ENCODE measurements at places on chromosomes 4 and X.

DNA sequence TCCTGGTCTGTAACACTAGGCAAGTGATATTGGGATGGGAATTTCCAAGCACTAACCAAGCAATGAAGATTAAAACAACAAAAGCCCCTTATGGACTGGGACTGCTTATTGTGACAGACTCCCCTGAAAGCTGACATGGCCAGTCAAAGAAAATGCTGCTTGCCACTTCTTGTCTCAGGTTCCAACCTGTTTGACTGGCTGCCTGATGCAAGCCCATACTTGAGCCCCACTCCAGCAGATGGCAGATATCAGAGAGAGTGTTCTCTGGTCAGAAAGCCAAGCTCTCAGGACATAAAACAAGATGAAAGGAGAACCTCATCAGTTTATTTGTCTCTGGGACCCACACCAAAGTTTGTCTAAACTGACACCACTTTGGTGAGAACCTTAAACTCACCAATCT is 15.5 kb upstream of the IGBP1 start:
- DNase-seq, result no peak

DNA sequence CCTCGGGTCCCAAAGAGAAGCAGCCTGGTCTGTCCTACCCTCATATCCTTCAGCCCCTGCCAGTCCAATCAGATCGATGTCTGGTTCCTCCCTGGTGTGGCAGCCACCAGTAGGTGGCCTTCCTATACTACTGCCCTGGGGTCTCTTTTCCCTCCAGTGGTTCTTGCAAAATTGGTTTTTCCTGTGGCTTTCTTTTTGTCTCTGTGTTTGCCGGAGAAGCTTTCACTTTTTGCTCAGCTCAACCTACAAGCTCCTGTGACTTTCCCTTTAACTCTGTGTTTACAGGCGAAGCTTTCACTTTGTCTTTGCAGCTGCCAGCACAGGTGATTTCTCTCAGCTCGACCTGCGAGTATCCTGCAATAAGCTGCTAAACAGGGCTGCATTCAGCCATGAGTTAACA is 46.8 kb downstream of the UGT2A3 start:
- DNase-seq, result no peak

DNA sequence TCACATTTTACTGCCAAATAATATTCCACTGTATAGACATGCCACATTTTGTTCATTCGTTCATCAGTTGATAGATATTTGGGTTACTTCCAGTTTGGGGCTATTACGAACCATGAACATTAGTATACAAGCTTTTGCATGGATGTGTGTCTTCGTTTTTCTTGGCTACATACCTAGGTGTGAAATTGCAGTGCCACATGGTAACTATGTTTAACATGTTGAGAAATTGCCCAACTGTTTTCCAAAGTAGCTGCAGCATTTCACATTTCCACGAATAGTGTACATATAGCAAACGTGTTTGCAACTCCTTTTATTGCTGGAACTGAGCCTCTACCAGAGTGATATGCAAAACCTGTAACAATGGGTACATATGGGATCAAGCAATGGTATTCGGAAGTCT is 221.5 kb downstream of the VEGFC start:
- DNase-seq, result no peak

DNA sequence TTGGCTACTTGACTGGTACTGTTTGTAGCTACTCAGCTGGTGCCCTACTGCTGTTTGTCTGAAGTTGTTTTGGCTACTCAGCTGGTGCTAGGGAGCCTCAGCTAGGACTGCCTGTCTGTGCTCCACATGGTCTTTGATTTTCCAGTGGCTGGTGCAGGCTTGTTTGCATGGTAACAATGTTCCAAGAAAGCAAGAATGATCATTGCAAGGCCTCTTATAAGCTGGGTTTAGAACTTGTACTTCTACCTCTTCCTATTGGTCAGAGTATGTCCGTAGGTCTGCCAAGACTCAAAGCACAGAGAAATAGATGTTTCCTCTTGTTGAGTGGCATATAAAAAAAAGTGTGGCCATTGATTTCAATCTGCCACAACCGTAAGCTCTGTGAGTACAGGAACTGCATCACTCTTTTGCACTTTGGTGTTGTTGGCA is 17.6 kb downstream of the NFKB1 start:
- DNase-seq, result no peak

DNA sequence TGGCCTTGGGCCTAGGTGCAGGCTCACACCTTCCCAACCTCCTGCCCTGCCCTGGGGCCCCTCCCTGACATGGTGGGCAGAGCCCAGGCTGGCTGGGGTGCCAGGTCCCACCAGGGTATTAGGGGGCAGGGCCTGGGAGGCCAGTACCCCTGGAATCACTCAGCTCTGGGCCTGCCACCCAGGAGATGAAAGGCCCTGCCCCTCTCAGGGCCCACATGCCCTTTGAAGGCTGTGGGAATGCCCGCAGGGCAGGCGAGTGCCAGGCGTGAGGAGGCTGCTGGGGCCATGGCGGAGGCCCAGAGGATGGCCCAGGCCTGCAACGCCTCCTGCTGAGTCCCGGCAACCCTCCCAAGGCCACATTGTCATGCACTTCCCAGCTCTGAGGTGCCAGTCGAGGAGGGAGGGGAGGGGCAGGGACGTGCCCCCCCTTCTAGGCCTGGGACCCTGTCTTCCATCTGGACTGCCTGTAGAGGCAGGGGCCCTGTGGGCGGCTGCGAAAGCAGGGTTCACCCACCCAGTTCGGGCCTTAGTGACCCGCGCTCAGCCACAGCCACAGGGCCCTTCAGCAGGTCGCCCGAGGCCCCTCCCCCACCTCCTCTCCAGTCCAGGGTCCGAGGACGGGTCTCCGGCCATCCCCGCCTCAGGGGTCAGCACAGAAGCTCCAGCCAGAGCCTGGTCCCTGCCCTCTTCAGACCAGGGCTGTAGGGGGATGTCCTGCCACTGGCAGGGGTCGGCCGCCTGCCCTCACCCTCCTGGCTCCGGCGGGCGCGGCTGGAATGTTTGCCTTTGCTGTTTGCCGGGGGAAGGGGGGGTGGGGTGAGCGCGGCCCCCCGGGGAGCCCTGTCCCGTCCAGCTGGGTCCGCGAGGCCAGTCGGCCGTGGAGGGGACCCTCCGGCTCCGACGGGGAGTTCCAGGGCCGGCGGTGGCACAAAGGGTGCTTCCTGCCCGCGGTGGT is 26.7 kb upstream of the FGFR3 start:
- no peak for DNase-seq

DNA sequence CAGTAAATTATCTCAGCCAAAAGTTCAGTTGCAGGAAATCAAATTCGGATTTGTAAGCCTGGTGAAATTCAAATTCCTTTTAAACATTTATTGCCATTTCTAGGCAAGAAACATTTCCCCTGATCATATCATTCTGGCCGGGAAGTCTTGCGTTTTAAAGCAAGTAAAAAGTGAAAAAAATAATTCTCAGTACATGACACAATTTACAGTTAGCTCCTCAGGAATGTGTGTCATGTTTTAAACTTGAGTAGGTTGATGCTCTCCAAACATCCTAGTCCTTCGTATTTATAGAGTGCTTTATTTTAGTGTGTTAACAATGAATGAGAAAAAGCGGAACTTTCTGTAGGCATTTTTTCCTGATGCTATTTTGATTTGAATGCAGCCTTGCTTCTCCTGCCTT is 158.3 kb upstream of the SCML1 start:
- no peak for DNase-seq

GRCh38 chr4:152640058-152640921 is 39.5 kb downstream of the TMEM154 start:
- DNase-seq, result peak; percentile 47

- no peak for DNase-seq
These were observed 32.3 kb downstream of the SPATA4 start for GRCh38 chr4:176163041-176163440.

DNA sequence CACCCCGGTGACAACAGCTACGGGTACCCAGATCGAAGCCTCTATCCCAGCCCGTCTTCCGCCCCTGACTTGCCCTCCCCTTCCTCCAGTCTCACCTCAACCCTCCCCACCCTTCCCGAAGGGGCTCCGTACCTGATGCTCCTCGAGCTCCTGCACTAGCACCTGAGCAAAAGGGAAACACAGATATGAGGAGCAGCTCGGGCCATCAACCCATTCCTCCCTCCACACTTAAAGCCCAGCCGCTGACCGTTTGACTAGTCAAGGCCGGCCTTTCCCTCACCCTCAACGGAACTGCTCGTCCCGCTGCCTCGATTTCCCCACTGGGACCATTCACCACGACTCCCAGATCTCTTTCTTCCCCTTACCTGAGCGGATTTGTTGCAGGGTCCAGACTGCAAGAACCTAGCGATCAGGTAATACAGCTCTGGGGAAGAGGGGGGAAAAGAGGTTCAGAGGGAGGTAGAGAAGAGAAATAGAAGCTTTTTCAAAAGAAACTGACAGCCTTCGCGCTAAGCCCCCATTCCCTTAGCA is 731 bp downstream of the BRWD3 start:
- DNase-seq, result no peak

- peak; percentile 50 for DNase-seq
These were observed 46.6 kb downstream of the CD40LG start for GRCh38 chrX:136694431-136695087.

DNA sequence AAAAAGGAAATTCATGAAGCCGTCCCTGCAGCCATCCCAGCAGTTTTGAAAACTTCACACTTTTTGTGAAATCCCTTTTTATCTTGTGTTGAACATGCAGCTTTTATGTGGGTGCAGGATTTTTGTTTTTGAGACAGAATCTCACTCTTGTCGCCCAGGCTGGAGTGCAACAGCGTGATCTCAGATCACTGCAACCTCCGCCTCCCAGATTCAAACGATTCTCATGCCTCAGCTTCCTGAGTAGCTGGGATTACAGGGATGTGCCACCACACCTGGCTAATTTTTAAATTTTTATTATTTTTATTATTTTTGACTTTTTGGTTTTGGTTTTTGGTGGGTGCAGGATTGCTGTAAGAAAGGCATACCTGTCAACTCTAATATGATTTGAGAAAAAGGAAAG is 8.0 kb upstream of the MSMO1 start:
- no peak for DNase-seq

Measured in AG08396 (cell line).